SK-N-SH (cell line): ENCODE measurements at places on chromosomes 12 and 14. TPM values are rescaled to one million over a fixed set of nuclear protein-coding genes. Genes with fewer than 3 reads are reported as not detected.

Gene PZP
- not detected in 2 replicates for polyA plus RNA-seq

Gene OTUB2
- 1.3 and 1.4 TPM in 2 replicates for polyA plus RNA-seq

DNA sequence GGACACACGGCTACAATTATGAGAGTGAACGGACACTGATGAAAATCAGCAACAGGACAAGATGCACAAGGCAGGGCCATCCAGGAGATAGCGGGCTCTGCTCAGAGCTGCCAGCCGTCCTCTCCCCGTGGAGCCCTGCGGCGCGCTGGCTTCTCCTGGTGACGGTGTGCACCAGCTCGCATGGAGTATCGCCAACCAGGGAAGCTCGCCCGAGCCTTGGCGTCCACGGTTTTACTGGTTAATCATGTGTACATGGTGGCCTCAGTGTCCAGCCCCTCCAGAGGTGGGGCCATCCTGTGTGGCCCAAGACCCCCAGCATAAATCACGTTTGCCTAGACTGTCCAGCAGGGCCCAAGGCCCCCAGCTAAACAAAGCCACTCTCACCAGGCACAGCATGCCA is 31.2 kb upstream of the DYNC1H1 start:
- no peak for DNase-seq

Gene NEUROD4
- not detected in 2 replicates for polyA plus RNA-seq

Gene PLEKHD1
- polyA plus RNA-seq = 0.03 and 0.05 TPM in 2 replicates

DNA sequence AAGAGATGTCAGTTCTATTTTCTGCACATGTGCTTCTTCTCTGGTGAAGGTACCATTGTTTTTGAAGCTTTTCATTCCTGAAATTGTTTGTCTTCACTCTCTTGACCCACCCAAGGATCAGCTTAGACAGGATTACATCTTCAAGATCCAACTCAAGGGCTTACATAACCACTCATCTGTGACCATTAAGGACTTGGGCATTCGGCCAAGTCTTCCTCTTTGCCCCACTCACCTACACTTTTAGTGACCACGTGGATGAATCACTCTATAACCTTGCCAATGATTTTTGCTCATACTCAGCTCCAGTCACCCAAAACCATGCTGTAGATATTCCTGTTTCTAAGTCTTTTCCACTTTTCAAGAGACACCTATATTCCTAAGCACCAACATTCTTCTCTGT is 36.5 kb upstream of the SSTR1 start:
- no peak for DNase-seq

Gene PARPBP
- 3.1 and 3.9 TPM in 2 replicates for polyA plus RNA-seq

Gene KRT3
- polyA plus RNA-seq = not detected in 2 replicates

Gene PGF
- polyA plus RNA-seq = 2.3 and 4.4 TPM in 2 replicates

- DNase-seq = no peak
Measured at GRCh38 chr12:120851944-120852343, 52.2 kb downstream of the SPPL3 start.

- DNase-seq = no peak
Measured at GRCh38 chr12:101573743-101574142, 21.0 kb upstream of the MYBPC1 start.

Gene PLEKHG7
- polyA plus RNA-seq = not detected in 2 replicates

DNA sequence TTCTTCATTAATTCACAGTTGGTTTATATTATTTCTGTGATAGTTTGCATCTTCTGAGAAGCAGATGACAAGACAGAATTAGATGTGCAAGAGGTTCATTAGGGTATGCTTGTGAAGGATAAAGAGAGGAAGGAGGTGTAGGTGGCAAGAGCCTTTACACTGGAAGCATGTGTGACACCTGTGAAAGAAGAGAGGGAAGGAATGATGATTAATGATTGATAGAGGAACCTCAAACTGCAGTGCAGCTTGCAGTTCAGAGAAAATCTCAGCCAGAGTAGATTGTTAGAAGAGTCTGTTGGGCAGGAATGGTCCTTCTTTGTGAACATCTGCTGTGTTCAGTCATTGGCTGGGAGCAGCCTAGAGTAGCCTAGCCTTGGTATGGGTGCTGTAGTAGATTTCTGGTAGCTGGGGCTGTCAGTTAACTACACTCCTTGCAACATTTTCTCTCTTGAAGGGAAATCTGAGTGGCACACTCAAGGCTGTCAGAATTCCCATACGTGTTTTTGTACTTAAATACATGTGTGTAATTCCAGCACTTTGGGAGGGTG is 9.0 kb downstream of the RCOR1 start:
- DNase-seq = no peak

- no peak for DNase-seq
Measured at GRCh38 chr14:24196071-24197055, 1.1 kb upstream of the TM9SF1 start.

DNA sequence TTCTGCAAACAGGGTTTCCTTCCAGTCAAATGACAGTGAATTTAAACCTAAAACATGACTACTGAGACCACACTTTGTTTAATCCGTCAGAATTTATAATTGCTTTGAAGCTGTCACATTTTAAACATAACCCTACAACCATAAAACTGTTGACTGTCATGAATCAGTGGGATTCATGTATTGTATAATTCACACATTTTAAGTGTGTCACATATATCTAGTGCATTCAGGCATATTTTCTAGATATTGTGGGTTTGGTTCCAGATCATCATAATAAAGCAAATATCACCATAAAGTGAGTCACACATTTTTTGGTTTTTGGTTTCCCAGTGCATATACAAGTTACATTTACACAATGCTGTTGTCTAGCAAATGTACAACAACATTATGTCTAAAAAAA is 304.4 kb downstream of the TMEM132D start:
- DNase-seq = no peak

Gene DHH
- 0.08 and 0.13 TPM in 2 replicates for polyA plus RNA-seq

Gene IFNG
- not detected in 2 replicates for polyA plus RNA-seq

Gene PAPLN
- 0.13 and 0.15 TPM in 2 replicates for polyA plus RNA-seq

- no peak for DNase-seq
Measured at GRCh38 chr14:70838076-70838475, 28.8 kb upstream of the MAP3K9 start.

Gene MFAP5
- polyA plus RNA-seq = 19.1 and 34.8 TPM in 2 replicates

DNA sequence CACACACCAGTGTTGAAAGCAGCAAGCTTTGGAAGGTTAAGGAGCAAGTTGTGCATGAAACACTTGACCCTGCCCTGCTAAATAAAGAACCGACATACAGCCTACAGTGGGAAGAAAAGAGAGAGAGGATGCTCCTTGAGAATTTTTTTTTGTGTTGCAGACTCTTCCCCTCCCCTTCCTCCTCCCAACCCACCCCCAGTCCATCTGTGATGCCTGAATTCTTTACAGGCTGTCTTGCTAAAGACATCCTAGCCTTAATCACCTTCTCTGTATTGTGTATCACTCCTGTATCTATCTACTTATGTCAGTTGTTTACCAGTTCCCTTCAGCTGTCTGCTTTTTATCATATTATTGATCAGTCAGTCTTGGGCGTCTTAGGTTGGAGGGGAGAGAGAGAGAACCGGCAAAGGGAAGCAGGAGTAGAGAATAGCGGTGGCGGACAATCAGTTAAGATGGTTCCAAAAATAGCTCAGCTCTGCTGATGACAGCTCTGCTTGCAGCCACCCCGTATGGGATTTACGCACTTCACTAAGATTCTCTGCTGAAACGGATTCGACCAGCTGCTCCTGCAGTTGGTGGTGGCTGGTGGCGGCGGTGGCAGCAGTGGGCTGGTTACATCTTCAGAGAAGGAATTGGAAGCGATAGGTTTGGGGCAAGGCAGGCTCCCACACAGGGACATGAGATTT is 664.7 kb downstream of the NRXN3 start:
- DNase-seq = no peak

Gene ARHGEF40
- polyA plus RNA-seq = 58.8 and 64.2 TPM in 2 replicates
